Naive thymus-derived CD4-positive, alpha-beta T cell (primary cell): ENCODE measurements at places on chromosomes 13 and 19. TPM values are rescaled to one million over a fixed set of nuclear protein-coding genes. Genes with fewer than 3 reads are reported as not detected.

SHISA7 gene
- total RNA-seq, result not detected in 2 replicates

PLVAP gene
- not detected in 2 replicates for total RNA-seq

- no peaks in the 10 kb centered on the region for H3K4me1 ChIP-seq
- DNase-seq, result no peak
- H3K27me3 ChIP-seq, result no peaks in the 10 kb centered on the region
- H3K27ac ChIP-seq, result no peak overlapping the region
These were observed 67.3 kb downstream of the EFNB2 start for GRCh38 chr13:106468207-106468606.

- H3K4me3 ChIP-seq, result no peak overlapping the region
- H3K4me1 ChIP-seq, result no peaks in the 10 kb centered on the region
- no peak for DNase-seq
- no peaks in the 10 kb centered on the region for H3K27me3 ChIP-seq
- no peak overlapping the region for H3K27ac ChIP-seq
These were observed 927 bp downstream of the COL4A2 start for GRCh38 chr13:110307767-110308655.

- no peaks in the 10 kb centered on the region for H3K27me3 ChIP-seq
- DNase-seq, result no peak
- H3K36me3 ChIP-seq, result no peaks in the 10 kb centered on the region
- H3K4me3 ChIP-seq, result no peak overlapping the region
- H3K27ac ChIP-seq, result no peak overlapping the region
- H3K4me1 ChIP-seq, result no peaks in the 10 kb centered on the region
These were observed 26.3 kb upstream of the KATNAL1 start for GRCh38 chr13:30333616-30334015.

DNA sequence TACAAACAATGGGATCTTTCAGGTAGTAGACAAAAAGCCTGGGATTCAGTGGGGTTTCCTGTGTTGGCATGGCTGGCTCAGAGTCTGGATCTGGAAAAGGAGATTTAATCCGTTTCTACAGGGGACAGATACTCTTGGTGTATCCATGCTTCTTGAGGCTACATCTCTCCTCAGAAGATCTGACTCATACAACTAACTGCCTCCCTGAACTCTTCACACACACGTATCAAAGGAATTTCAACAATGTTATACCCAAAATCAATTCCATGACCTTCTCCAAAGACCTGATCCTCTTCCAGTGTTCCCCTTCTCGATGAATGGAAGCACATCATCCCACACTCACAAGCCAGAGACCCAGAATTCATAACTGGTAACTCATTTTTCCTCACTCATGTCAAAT lies 435.3 kb upstream of the NBEA start:
- H3K27ac ChIP-seq, result no peak overlapping the region
- no peak overlapping the region for H3K4me3 ChIP-seq
- H3K36me3 ChIP-seq, result no peaks in the 10 kb centered on the region
- no peaks in the 10 kb centered on the region for H3K27me3 ChIP-seq
- H3K4me1 ChIP-seq, result no peaks in the 10 kb centered on the region
